H54 (cell line): ENCODE measurements at places on chromosomes 12 and 14.

- DNase-seq: no peak
Measured at GRCh38 chr12:58169826-58170225, 228.5 kb downstream of the ATP23 start.

DNA sequence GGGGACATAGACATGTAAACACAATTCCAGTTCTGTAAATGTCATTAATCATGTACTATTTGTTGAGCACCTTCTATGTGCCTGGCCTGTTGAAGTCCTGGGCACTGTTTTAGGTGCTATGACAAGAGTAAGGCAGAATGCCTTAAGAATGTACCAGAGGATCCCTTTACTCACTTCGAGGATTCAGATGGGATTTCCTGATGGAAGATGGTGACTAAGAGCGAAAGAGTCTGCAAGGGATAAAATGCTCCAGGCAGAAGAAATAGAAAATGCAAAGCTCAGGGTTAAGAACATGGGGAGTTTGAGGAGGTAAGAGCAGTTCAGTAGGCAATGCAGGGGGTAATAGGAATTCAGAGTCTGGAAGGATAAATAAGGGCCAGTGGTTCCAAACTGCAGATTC, 671.3 kb upstream of the TBX3 start:
- no peak for DNase-seq

DNA sequence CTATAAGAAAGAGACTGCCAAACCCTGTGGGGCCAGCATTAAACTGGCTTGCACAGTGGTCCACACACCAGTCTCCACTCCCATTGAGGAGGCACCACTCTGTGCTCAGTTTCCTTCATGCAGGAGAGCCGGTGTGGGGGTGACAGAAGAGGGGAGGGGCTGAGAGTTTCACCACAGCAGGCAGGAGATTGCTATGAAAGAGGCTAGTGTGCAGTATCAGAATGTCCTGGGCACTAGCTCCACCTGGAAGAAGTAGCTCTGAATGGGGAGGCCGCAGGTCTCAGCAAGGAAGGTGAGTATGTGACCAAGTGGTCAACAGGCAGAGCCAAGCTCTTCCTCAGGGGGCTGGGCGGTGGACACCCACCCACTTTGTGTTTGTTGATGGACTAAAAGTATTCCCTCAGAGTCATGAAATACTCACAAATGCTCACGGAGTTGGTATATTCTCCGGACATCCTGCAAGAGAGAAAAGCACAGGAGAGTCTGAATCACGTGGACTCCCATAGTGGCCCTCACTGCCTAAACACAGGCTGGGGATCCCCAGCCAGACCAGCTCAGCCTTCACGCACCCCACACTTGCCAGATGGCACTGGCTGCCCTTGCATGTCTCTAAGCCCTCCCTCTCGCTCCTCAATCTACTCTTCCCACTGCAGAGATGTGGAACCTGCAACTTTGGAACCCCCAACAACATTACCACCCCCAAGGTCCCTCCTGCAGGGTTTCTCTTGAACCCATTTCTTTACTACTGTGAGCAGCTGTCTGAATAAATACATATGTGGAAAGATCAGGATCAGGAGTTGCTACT, 7.8 kb upstream of the KRT72 start:
- no peak for DNase-seq

DNA sequence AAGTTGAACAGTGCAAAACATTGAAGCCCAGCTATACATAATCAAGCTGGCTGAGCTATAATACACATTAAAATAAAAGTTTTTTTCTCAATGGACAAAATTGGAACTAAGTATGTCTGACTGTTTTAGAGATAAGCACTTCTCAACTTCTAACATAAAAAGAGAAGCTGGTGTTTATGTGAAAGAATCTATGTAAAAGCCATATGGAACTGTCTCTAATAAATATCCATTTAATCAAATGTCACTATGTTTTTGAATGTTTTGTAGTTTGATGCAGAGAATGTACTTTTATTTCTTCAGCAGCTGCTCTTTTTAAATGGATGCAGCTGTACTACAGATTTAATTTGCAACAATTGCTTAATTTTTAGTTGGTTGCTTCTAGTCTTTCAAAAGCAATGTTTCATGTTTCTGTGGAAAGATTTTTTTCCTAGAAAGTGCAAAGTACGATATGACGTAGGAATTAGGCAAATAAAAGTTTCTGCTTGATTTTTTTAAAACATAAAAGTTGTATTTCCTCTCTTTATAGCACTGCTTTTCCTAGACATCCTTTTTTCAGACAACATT, 114.2 kb downstream of the PDE3A start:
- no peak for DNase-seq

GRCh38 chr12:120132054-120132836, 15.7 kb upstream of the RAB35 start:
- no peak for DNase-seq

GRCh38 chr12:124610021-124610612, 42.7 kb upstream of the NCOR2 start:
- DNase-seq: no peak

- DNase-seq: no peak
Measured at GRCh38 chr12:58359084-58359483, 417.7 kb downstream of the ATP23 start.

- no peak for DNase-seq
Measured at GRCh38 chr14:86852530-86852929, 1140.5 kb downstream of the GALC start.
